ENCODE measurements at places on chromosomes 3 and 15.

GRCh38 chr3:30206051-30206450 lies 400.4 kb upstream of the TGFBR2 start:
- DNase-seq: no peak

DNA sequence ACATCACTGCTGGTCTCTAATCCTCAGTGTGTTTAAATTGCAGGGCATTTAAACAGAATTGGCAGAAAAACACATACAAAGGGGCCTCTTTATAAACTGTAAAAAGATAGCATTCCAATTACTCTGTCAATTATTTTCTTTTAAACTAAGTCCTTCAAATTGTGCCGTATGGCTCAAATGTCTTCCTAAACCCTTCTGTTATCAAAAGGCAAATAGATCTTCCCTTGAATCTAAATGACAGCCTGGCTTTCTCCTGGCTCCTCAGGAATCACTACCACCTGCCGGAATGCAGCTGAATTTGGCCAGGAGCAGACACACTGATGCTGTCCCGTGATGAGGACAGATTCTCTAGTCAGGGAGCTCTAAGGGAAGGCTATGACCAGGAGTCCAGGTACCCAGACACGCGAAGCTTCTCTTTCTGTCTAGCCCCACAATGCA lies 85.6 kb downstream of the IGF2BP2 start:
- DNase-seq: no peak

DNA sequence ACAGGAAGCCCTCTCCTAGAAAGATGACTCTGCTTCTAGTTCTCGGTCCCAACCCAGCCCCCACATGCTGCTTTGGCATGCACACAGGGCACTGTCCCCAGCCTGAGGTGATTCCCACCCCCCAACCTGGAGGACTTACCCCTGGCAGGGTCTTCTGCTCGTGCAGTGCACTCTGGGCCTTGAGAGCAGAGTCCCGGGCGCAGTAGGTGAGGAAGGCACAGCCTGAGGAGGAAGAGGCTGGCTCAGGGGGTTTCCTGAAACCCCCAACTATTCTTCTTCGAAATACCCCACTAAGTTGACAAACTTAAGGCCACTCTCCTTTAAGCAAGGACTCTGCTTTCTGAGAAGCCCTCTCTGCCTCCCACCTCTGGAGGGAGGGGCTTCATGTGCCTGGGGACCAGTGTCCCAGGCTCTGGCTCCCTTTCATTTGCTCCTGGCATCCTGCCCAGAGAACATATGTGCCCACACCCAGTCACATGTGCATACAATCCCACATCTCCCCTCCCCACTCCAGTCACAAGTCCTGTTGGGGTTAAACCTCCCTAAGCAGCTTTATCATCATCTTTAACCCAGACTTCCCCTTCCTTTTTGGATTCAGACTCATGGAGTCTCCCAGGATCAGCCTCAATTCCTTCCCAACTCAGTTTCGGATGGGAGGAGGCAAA lies 4.1 kb downstream of the CELF6 start:
- DNase-seq: no peak

GRCh38 chr3:135471911-135472310 lies 493.6 kb upstream of the PPP2R3A start:
- DNase-seq: no peak

DNA sequence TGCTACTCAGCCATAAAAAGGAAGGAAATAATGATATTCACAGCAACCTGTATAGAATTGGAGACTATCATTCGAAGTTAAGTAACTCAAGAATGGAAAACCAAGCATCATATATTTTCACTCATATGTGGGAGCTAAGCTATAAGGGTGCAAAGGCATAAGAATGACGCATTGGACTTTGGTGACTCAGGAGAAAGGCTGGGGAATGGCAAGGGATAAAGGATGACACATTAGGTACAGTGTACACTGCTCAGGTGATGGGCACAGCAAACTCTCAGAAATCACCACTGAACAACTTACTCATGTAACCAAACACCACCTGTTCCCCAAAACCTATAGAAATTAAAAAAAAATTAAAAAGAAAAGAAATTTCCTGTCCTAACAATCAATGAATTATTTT lies 42.7 kb downstream of the ALCAM start:
- DNase-seq: peak; percentile 66

GRCh38 chr15:80599359-80599758 lies 95.8 kb upstream of the ABHD17C start:
- DNase-seq: peak; percentile 50

DNA sequence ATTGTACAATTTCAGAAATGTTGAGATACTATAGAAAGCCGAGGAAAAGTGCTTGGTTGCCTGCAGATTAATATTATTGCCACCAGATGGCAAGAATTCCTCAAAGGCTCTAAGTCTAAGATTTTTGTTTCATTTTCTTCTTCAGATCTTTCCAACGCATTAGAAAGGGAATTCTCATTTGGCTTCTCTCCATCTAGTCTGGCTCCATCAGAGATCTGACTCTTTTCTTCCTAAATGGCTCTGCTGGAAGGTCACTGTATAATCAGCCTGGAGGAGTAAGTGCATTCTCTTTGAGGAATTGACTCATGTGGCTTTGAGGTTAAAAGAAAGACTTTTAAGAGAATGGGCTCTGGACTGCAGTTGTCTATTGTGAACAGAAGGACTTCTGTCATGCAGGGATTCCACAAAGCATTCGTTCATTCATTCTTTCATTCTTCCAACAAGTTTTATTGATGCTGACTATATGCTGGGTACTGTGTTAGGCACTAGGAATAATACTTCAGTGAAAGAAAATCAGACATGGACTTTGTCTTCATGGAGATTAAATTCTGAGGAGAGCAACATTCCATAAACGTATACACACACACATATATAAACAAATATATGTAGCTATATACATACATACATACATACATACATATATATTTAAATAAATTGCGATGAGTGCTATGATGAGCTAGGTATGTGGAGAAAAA lies 55.3 kb downstream of the SLC28A2 start:
- DNase-seq: peak; percentile 76

DNA sequence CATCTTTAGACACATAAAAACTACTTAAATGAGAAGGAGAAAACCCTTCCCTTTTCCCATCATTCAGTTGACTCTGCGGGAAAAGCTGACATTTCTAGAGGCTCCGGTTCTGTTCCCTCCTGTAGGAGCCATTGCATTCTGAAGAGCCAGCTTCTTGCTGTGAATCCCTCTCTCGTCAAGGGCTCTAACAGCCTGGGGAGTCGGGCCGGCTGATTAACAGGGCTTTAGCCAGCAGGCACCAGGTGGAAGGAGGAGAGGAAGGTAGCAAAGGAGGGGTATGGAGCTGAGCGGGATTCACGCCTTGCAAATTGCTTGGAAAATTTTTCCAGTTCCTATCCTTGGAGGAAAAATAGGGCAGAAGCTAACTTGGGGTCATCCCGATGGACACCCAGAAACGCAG lies 108.3 kb upstream of the UBE2E1 start:
- no peak for DNase-seq

- DNase-seq: no peak
These were observed 96.5 kb upstream of the LMCD1 start for GRCh38 chr3:8405144-8405543.

- no peak for DNase-seq
These were observed 437 bp downstream of the CELSR3 start for GRCh38 chr3:48662145-48662752.

- DNase-seq: no peak
These were observed 26.4 kb upstream of the PIGZ start for GRCh38 chr3:196995027-196995426.

- DNase-seq: no peak
These were observed 10.1 kb downstream of the RNF123 start for GRCh38 chr3:49699281-49699979.

DNA sequence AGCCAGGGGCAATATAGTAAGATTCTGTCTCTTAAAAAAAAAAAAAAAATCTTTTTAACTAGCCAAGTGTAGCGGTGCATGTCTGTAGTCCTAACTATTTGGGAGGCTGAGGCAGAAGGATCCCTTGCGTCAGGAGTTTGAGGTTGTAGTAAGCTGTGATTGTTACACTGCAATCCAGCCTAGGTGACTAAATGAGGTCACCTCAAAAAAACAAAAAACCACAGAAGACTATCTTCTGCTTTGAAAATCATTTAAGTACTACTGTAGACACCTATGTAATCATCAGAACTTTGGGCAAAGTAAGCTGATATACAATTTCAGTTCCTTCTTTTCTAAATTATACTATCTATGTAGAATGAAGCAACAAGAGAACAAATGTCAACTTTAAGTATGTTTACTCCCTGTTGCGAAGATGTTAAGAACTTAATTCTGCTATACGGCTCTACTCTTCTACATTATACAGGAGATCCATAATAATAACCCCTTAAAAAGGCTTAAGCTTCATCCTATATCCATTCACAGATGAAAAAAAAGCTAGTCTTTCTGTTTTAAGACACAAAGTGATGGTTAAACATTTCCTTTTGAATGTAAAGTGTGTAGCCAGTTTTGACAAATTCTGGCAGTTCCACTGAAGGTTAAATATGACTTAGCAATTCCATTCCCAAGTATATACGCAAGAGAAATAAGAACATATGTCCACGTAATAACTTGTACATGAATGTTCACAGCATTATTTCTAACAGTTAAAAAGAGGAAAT lies 15.2 kb downstream of the DAZL start:
- DNase-seq: no peak

GRCh38 chr3:100124201-100124761 lies 10.0 kb upstream of the FILIP1L start:
- no peak for DNase-seq

GRCh38 chr3:122784436-122784835 lies 9.2 kb downstream of the HSPBAP1 start:
- peak; percentile 34 for DNase-seq

GRCh38 chr15:70254311-70254869 lies 156.7 kb upstream of the TLE3 start:
- no peak for DNase-seq

- DNase-seq: no peak
These were observed 107.4 kb downstream of the KLHL25 start for GRCh38 chr15:85687329-85687728.

GRCh38 chr15:101827257-101827656 lies 15.3 kb downstream of the OR4F15 start:
- DNase-seq: peak; percentile 6

GRCh38 chr15:74845208-74845568 lies 2.2 kb upstream of the ULK3 start:
- no peak for DNase-seq

- no peak for DNase-seq
These were observed 10.9 kb upstream of the TMEM158 start for GRCh38 chr3:45236964-45237363.

GRCh38 chr3:63963496-63963895 lies 51.3 kb upstream of the SCAANT1 start:
- DNase-seq: no peak

DNA sequence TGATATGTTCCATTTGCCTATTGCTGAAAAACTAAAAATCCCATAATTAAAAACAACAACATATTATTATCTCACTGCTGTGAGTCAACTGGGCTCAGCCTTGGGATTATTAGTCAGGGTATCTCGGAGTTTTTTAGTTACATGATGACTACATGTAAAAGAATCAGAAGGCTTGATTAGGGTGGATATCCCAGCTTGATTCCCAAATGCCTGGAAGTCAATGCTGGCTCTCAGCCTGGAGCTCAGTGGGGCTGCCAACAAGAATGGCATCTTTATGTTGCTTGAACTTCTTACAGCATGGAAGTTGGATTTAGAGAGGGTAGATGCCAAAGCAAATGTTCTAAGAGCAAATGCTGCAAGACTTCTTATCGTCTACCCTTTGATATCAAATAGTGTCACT lies 278.5 kb downstream of the PLOD2 start:
- no peak for DNase-seq

DNA sequence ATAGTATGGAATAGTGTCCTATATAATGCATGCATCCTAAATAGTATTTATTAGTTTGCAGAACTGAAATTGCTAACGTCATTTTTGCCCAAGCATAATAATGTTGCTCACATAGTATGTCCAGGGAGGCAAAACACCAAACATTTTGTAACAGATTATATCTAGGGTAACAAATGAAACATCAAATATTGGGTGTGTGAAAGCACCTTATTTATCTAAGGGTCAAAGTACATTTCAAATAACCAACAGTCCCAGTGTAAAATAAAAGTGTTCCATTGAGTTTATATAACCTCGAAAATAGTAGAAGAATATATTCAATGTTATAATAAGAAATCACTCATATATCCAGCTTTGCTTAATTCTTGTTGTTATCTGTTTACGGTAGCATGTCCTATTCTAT lies 363.1 kb downstream of the CADM2 start:
- DNase-seq: no peak

- DNase-seq: no peak
These were observed 53.7 kb downstream of the DNAJB8 start for GRCh38 chr3:128413003-128413370.

Measured in kidney tubule cell (primary cell).